Left hindlimb (tissue), 1 donor: ENCODE measurements at places on chromosomes 3 and 15.

- no peak for DNase-seq
Observed at GRCh38 chr3:16449369-16449768, 64.1 kb downstream of the RFTN1 start.

DNA sequence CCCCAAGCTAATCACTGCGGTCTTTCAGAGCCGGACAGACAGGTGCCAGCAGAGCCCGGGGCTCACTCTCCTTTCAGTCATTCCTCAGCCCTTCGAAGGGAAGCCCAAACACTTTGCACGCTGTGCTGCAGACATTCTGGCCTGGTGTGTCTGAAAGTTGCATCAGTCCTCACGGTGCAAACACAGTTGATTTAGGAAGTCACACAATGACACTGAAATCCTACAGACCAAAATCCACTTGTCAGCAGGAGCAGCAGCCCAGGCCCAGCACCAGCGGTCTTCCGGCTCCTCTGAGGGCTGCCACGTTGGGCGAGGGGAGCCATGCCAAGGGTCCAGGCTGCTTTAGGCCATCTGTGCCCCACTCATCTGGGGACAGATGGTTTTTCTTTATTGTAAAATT lies 61.6 kb downstream of the RGMA start:
- DNase-seq, result no peak

- DNase-seq, result no peak
Observed at GRCh38 chr3:36874424-36874823, 70.4 kb downstream of the TRANK1 start.

- DNase-seq, result no peak
Observed at GRCh38 chr3:69092030-69092516, 7.3 kb downstream of the ARL6IP5 start.

- no peak for DNase-seq
Observed at GRCh38 chr3:159887911-159888310, 100.7 kb upstream of the IL12A start.
